ENCODE measurements at places on chromosomes 6 and 20.

DNA sequence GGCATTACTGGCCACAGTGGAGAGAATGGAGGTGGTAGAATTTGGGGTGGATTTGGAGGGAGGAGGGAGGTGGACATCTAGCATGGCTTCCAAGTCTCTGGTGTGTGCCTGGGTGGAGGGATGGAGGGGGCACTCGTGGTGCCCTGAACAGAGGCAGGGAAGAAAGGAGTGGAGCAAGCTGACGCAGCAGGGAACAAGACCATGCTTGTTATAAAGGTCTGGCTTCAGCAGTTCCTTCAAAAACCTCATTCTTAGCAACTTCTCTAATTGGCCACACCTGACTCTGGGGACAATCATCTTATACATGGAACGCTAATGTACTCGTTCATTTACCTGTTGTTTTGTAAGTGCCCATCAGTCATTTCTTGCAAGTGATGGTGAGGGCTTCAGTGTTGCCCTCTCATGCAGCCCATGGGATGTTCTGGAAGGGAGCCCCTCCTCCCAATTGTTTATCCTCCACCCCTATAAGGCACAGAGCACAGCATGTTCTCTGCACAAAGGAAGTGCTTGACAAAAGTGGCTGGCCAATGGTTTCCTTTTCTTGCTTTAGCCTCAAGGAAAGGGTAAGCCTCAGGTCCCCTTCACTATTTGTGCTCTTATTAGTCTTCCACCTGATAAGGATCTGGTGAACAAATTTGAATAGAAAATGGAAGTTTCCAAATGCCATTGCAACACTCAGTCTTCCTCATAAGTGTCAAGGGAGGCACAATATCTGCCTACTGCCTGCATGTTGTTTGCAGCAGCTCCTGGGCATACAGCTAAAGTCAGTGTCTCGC, 39.3 kb downstream of the GFOD1 start:
- peak; percentile 52 for DNase-seq

GRCh38 chr20:47499053-47499452, 2.6 kb upstream of the NCOA3 start:
- no peak for DNase-seq

DNA sequence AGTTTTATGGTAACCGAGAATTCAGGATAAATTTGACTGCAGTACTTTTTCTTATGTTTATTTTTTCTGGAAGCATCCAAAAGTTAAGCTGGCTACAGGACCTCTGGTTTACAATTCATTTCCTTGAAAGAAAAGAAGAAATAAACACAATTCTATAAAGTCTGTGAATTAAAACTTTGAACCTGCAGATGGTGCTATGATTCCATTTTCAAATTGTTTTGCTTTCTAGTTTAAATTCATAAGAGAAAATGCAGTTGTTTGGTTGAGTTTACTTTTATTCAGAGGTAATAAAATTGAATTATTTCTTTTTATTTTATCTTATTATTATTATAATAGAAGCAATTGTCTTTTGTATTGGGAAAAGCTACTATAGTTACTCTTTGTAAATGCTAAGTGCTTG, 1.8 kb upstream of the VIP start:
- DNase-seq, result no peak

DNA sequence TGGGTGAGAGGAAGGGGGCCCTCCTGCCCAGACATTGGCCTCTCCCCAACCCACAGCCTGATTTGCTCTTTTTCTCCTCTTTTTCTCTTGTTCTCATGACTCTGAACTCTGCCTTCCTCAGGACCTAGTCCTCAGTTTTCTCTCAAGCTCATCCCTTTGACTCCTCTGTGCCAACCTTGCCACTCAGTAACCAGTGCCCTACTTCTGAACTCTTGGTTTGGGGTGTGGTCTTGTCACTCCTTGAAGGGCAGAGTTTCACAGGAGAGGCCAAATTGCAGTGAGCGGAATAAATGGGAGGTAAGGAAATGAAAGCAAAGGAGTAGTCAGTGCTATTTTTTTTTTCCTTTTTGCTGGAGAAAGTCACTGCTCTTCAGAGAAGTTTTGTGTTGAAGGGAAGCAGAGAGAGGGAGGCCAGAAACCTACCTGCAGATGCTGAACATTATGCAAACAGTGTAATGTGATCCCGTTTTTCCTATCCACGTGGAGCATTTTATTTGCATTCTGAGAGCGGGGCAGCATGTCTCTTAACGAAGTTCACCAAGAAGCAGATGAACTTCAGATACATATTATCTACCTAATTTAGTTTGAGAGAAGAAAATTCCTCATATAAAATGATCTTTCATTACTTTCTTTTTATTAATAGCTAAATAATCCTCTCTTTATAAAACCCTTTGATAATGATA, 26.9 kb downstream of the CFAP61 start:
- DNase-seq, result no peak

DNA sequence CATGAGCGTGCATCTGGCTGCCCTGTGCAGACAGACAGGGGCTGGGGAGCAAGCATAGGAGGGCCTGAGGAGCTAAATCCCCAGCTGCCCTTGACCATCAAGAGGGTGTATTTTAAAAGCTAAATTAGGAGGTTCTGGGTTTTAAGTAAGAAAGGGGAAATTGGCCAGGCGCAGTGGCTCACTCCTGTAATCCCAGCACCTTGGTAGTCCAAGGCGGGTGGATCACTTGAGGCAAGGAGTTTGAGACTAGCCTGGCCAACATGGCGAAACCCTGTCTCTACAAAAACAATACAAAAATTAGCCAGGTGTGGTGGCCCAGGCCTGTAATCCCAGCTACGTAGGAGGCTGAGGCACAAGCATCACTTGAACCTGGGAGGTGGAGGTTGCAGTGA, 27.8 kb downstream of the SERPINB6 start:
- peak; percentile 23 for DNase-seq

DNA sequence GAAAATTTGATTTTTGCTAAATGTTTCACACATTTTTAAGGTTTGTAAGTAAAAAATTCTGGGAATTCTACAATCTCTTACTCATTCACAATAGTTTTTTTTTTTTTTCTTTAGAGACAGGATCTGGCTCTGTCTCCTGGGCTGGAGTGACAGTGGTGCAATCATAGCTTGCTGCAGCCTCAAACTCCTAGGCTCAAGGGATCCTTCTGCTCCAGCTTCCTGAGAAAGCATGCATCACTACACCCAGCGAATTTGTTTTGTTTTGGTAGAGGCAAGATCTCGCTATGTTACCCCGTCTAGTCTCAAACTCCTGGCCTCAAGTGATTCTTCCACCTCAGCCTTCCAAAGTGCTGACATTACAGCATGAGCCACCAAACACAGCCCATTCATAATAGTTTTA, 232.8 kb downstream of the GJA1 start:
- DNase-seq, result no peak

DNA sequence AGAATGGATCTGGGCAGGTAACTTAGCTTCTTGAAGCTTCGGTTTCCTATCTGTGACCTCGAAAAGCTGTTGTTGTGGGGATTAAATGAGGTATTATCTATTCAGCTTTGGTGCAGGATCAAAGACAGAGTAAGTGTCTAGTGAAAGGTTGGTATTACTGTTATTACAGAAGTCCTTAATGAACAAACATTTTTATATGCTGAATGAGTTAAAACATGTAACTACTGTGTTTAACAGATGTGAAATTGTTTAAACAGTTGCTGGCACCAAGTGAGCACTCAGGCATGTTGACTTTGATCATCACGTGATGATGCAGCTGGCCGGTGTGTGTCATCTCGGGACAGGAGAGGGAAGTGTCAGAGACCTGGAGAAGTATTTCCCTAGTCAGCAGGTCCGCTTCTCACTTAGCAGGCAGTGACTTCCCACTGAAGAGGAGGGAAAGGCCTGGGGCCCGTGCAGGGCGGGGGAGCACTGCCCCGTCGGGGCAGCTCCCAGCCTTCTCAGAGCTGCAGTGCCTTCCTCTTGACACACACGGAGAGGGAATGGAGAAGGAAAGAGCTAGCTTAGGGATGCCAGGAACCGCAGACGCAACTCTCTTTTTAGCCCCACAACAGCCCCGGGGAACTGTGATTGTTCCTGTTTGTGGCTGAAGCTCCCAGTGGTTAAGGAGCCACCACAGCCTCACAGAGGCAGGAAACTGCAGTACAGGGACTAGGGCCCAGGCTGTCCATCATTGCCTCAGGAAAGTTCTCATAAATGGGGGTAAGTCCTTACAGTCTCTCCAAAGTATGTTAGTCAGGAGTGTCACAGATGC, 18.0 kb downstream of the TUBB2A start:
- peak; percentile 88 for DNase-seq

GRCh38 chr6:4297348-4297747, 162.0 kb upstream of the ECI2 start:
- no peak for DNase-seq

DNA sequence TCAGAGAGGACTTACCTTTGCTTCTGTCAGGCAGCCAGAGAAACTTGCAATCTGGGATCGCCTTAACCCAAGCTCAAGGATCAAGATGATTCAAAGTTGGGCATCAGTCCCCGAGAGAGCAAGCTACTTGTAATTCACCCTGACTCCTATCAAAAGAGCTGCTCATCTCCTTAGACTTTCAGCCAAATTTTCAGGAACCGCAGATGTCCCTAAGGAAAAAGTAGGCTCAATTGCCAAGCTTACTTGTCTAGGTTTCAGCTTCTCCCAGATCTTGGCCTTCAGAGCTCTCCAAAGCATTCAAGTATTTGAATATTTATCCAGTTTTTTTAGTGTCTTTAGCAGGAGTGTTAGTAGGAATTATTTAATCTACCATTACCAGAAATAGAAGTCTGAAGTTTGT, 434.1 kb upstream of the MMS22L start:
- DNase-seq, result no peak

DNA sequence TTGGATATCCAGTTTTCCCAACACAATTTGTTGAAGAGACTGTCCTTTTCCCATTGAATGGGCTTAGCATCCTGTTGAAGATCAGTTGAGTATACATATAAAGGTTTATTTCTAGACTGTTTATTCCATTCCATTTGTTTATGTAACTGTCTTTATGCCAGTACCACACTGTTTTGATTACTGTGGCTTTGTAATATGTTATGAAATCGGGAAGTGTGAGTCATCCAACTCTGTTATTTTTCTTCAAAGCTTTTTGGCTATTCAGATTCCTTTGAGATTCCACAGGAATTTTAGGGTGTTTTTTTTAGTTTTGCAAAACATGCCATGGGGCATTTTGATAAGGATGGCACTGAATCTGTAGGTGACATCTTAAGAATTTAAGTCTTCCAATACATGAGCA, 188.3 kb downstream of the BMP7 start:
- DNase-seq, result no peak

DNA sequence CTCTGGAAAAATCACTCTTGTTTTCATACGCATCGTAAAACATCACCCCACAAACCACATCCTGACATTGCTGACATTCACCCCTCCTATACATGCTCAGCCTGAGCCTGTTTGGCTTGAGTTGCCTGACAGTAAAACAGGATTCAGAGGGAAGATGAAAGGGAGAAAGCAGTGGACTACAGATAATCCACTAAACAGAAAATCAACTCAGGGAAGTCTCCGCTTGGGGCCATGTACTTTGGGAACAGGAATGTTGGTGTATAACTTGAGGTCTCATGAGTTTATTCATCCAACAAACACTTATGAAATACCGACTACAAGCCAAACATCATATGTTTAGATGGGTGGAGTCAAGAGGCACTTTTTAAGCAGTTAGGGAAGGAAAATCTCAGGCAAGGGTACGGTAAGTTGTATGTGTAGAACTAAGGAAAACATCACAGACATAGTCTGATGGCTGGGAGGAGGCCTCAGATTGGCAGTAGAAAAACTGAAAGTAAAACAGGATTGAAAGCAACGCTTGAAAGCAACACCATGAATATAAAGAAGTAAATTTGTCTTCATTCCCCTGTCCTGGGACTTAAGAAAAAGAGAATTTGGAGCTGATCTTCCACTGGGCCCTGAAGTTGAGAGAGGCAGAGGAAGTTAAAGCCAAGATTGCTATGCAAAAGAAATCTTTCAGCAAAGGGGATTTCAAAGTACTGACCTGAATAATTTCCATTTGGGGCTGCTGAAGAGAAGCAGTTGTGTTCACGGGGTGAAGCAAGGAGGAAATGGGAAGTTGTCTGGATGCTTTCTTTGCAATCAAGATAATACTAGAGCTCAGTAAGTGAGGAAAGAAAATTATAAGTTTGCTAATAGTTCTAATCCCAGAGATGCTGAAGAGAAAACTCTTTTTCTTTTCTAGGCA, 28.8 kb downstream of the PDE7B start:
- peak; percentile 14 for DNase-seq

GRCh38 chr20:20209684-20210083, 157.4 kb downstream of the CFAP61 start:
- no peak for DNase-seq

GRCh38 chr6:105204768-105205167, 25.0 kb upstream of the POPDC3 start:
- DNase-seq, result no peak

GRCh38 chr6:31355583-31355948, 1.4 kb downstream of the HLA-B start:
- no peak for DNase-seq

DNA sequence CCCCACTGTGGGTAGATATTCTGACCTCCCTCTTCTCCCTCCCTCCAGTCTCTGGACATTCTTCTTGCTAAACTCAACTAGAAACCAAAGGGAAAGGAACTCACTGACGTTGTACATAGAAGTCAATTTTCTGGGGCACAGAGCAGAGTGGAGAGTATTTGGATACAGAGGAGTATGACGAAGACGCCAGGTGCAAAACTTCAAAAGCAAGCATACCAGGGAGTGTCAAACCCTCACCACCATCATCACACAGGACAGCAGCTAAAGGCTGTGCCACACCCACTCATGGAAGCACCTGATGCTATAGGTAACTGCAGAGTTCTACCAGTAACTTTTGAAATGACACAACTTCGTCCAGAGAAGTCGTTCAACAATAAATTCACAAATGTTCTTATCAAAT, 64.8 kb downstream of the FYN start:
- DNase-seq, result no peak

DNA sequence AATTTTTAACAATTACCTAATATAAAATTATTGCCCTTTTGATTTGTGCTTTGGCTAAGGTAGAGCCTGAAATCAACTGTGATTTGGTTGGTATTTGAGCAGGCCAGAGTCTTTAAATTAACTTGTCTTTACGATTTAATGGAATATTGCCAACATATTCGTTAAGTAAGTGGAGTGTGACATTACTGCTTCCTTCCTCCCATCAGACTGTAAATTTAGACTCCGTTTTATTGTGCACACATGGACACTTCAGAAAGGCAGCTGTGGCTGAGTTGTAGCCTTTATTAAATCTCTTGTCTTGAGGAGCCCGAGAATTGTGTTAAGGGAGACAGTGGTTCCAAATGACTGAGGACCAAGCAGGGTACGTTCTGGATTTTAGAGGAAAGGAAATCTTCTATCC, 57.4 kb downstream of the CAP2 start:
- DNase-seq, result no peak

GRCh38 chr20:21126581-21126870, 644 bp downstream of the KIZ start:
- DNase-seq, result no peak

GRCh38 chr20:10359621-10360040, 74.4 kb downstream of the MKKS start:
- DNase-seq, result no peak

DNA sequence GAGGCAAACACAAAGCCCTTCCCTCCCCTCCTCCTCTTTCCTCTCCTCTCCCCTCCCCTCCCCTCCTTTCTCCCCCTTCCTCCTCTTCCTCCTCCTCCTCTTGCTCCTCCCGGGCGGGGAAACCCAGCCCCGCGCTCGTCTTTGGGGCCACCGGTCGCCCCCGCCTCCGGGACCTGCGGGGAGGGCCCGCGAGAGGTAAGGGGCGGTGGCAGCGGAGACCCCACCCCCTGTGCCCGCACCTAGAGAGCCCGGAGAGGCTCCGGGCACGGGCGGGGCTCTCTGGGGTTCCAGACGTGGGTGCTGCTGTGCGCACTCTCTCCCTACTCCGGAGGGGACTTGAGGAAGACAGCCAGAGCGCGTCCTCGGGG, at the start of gene RIN2:
Gene RIN2, plus strand, starts transcription at position 126 of the 368 bp plus-strand sequence. CDS start 131,344 bp downstream, outside the sequence.
- DNase-seq, result no peak

All from MV-4-11 (cell line).